ENCODE measurements at places on chromosomes 2 and 18.

DNA sequence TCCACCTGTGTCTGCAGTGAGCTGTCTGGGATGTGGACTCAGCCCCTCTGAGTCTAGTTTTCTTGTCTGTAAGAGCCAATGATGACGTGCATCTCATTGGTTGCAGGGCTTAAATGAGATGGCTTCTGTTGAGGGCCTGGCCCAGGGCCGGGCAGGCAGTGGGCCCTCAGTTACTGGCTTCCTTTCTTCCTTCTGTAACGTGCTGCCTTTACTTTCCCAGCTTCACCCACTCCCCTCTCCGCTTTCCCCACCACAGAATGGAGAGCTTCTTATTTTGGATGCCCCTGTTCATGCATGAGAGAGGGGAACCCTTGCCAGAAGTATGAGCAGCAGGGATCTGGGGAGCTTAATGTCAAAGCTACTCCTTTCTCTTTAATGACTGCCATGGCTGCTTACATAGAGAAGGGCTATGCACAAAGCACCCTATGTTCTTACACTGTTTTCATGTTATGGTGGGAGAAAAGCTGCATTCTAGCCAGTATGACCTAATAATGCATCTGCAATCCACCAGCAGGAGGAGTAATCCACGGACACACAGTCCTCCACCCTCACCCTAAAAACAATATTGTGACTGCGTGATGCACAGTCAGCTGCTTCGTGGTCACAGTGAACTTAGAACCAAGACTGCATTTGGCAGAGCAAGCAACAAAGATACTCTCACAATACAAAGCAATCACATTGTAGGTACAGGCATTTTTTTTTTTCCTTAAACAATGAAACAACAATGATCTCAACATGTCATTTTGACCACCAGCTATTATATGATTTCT is 37.2 kb downstream of the CREG2 start:
- DNase-seq: peak; percentile 36

GRCh38 chr2:40434731-40435271 is 17.1 kb downstream of the SLC8A1 start:
- peak; percentile 99 for DNase-seq

DNA sequence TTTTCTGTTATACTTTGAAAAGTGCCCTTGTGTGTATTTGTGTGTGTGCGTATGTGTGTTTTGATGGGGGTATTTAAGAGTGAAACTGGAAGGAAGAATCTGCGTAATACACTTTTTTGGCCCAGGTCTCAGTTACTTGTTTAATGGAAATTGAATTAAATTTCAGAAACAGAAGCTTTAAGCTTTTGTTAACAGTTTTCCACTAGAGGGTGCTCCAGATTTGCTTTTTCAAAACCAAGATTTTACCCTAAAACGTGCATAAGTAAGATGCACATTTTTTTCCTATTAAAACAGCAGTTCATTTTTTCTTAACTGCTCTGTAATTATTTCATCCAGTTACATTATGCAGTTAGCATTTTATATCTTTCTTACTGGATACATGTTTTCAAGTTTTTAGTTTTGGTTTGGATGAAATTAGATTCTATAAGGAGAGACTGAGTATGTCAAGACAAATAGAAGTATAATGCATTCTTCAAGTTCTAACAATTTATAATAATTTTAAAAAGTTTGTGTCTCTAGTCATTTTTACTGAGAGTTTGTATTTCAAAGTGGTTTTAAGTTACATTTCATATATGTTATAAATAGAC is 97.2 kb downstream of the PIK3C3 start:
- DNase-seq: no peak

GRCh38 chr2:73938718-73939352 is 12.2 kb downstream of the DGUOK start:
- DNase-seq: peak; percentile 29

- no peak for DNase-seq
Measured at GRCh38 chr2:235467588-235467987, 26.3 kb upstream of the AGAP1 start.

DNA sequence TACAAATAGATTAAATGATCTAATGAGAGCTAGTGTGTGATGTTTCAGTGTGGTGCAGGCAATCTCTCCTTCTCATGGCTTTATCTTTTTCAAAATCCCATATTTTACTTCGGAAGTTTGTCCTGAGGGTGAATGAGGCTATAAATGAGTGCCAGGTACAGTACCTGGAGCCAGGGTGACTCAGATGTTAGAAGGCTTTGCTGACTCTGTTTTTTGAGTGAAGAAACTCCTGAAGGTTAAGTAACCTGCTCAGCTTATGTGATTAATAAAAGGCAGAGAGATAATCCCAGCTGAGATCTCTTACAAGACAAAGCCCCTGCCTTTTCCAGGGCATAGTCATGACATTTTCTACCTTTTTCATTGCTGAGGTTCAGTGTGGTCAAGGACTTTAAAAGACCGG is 52.6 kb downstream of the MGAT5 start:
- no peak for DNase-seq

- DNase-seq: peak; percentile 88
Measured at GRCh38 chr2:225100856-225101294, 58.6 kb upstream of the DOCK10 start.

- no peak for DNase-seq
Measured at GRCh38 chr2:138020432-138020831, 56.2 kb downstream of the HNMT start.

- DNase-seq: peak; percentile 27
Measured at GRCh38 chr2:164661349-164661748, 40.1 kb upstream of the GRB14 start.

GRCh38 chr2:74399785-74400184 is 19.7 kb upstream of the DCTN1 start:
- no peak for DNase-seq

All from kidney glomerular epithelial cell (primary cell).